Activated CD4-positive, alpha-beta T cell treated with anti-CD3 and anti-CD28 coated beads, Interleukin-2, amount 50 U/mL, for 16 hours (primary cell): ENCODE measurements at places on chromosomes 2 and 18.

DNA sequence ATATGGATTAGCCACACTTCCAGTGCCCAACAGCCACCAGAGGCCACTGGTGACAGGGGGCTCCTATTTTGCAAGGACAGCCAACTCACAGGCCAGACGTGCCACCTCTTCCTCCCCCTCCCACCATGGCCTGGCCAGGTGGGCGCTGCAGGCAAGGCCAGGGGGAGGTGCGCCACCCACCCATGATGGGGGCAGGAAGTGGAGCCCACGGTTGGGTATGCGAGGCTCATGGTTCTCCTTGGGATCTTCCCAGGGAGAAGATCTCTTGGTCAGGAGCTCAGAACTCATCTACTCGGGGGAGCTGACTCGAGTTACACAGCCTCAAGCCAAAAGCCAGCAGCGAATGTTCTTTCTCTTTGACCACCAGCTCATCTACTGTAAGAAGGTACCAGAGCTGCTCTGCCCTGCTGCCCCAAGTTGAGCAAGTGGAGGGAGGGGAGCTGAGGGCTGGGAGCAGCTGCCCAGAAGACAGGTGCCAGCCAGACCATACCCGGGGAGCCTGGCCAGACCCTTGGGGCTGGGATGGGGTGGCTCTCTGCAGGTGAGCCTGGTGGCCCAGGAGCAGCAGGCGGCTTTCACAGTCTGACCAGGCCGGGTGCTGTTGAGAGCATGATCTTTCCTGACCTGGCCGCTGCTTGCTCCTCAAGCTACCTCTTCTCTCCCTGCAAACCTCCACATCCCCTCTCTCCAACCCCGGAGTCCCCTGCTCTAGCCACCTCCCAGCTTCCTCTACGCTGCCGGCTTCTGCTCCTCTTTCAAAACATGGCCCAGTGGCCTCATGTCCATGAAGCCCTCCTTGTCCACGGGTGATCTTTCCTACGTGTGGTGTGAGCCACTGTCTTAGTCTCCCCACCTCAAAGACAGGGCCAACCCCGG, 49.8 kb downstream of the FAM168B start:
- no peak for DNase-seq

- DNase-seq, result no peak
These were observed 22.2 kb upstream of the YWHAQ start for GRCh38 chr2:9652898-9653479.

DNA sequence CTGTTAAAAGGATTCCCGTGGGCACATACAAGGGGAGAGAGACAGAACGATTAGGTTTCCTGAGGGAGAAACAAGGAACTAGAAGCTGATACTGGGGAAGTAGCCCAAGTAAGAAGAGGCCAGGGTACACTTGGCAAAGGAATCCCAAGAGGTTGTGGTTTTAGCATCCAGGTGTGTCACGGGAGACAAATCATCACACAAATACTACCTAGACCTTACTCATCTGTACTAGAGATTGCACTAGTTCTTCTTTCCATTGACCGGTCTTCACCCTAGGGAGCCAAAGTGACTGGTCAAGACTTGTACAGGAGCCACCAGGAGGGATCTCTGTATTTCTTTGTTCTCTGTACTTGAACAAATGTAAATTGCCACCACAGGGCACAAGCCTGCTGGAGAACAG, 14.2 kb upstream of the NR4A2 start:
- DNase-seq, result no peak

GRCh38 chr2:25304321-25304720, 37.4 kb downstream of the DNMT3A start:
- DNase-seq, result no peak

DNA sequence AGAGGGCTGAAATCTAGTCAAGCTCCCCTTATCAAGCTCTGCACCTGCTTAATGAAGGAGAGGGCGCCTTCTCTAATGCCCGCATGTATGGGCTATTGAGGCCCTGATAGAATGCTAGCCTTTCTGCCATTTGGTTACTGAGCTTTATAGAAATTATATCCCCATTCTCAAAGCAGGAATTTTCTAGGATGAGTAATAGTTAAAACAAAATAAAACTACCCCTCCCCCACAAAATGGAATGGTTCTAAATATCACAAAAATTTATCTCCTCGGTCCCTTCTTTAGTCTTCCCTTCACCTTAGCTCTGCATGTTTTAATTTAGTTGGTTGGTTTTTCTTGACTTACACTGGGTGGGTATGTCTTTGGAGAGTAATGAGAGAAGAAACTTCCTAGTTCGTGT, 37.7 kb downstream of the CD28 start:
- no peak for DNase-seq

DNA sequence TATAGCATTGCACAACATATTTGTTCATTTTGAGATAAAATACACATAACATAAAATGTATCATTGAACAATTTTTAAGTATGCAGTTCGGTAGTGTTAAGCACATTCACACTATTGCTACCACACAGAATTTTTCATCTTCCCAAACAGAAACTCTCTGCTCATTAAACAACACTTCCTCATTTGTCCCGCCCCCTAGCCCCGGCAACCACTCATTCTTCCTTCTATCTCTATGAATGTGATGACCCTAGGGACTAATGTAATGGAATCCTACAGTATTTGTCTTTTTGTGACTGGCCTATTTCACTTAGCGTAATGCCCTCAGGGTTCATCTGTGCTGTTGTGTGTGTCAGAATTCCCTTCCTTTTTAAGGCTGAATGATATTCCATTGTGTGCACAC, 95.4 kb downstream of the TSHZ1 start:
- no peak for DNase-seq

- DNase-seq, result no peak
These were observed 185.1 kb upstream of the LHCGR start for GRCh38 chr2:48940606-48941005.

DNA sequence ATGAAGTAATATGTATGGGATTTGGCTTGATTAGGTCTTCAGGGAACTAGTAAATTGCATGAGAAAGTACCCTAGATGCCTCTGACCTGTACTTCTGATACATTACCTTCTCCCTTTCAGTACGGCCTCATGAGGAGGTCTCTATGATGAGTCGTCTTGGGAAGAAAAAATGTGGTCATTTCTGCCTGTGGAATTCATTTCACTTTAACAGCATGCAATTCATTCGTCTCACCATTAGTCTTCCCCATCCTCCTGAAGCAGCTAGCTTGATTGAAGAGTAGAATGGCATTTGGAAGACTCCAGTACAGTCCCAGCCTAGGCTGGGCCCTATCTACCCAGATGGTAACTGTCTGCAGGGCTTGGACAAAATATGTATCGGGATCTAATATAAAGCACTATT, 52.2 kb downstream of the TMX3 start:
- peak; percentile 2 for DNase-seq

DNA sequence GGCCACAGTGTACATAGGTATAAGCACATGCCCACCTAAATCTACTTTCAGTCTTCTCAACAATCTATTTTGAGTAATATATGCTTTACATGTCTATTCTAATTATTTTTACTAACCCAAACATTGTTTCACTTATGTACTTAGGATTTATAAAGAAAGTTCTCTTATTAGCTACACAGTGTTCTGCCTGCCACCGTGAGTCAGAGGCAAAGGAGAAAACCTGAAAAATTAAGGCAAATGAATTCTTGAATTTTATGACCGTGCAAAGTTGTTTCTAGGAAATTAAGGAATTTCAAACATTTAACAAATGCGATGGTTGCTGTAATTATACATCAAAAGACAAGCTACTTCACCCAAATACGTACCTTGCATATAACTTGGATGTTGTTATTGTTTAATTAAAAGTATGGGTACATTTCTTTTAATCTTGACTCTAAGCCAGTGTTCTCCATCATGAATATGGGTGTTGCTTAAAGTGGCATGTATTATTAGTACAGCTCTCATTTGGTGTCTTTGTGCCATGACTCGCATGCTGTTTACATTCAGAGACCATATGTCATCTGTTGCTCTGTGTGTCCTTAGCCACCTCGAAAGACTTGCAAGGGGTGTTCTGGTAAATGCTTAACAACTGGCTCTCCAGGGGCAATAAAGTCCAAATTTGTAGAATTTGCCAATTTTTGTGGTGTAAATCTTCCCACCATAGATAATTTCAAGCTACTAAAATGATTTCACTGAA, 154.3 kb upstream of the FN1 start:
- no peak for DNase-seq

GRCh38 chr2:232689152-232689910, 7.8 kb upstream of the GIGYF2 start:
- no peak for DNase-seq

- no peak for DNase-seq
These were observed 473.3 kb downstream of the FBXO15 start for GRCh38 chr18:73674125-73674865.

GRCh38 chr2:196315388-196316049, 144.1 kb upstream of the STK17B start:
- no peak for DNase-seq

DNA sequence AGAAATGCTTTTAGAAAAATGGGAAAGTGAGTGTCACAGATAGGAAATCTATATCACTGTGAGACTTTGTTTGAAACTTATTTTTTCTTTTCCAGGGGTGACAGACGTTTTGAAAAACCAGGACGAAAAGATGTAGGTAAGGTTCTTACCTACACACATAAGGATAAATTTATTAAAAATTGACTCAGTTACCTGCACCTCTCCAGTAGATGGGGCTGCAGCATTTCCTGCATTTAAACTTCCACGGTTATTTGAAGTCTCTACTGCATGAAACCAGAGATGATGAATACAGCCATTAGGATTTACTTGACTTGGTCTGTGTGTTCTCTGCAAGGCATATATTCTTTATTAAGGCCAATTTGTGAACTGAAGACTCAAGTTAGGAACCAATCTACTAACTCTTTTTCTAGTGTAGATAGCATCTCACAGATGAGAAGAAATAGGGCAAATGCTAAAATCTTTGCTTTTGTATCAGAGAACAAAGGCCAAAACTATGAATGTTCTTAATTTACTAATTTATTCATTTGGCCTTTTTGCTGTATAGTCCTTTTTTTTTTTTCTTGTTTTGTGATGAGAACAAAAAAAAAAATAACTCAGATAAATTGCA, 15.0 kb downstream of the KCNJ13 start:
- DNase-seq, result peak; percentile 55

- DNase-seq, result no peak
These were observed 387.3 kb upstream of the SYT4 start for GRCh38 chr18:43664487-43665008.

GRCh38 chr18:49476664-49477411, 10.2 kb downstream of the C18orf32 start:
- DNase-seq, result no peak

DNA sequence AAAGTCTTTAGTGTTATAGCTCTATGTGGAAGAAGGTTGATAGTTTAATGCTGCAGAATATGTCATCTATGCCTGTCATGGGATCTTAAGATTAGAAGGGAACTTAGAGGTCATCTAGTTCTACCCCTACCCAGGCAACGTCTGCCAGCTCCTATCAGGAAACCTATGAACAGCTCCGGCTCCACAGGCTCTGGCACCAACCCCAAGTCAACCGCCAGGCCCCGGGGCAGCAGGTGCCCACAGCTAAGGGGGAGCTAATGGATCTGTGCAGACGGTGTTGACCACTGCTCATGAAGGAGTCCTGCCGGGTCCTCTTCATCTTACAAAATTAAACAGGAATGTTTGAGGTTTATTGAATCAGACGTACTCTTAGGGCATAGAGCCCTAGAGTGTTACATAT, 440.8 kb upstream of the KLHL29 start:
- no peak for DNase-seq

- DNase-seq, result no peak
These were observed 71.5 kb downstream of the TMEM247 start for GRCh38 chr2:46550686-46551404.

- no peak for DNase-seq
These were observed 475.8 kb downstream of the TXNL1 start for GRCh38 chr18:56162311-56163265.

GRCh38 chr2:159904959-159905305, 106.9 kb upstream of the CD302 start:
- no peak for DNase-seq

DNA sequence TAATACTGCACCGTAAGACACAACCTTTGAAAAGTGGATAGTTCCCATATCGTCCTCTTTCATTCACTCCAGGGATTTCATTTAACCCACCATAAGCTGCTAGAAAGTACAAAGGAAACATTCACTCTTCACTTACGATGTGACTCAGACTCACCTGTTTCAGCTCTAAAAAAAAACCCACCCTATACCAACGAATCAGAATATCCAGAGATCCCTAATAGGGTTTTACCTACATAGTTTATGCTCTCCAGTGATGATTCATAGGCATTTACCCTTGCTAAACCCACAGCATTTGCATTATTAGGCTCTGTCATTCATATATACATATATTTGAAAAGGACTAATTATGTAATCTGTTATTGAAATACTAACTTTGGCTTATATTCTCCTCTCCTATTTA, 60.2 kb downstream of the PRPF40A start:
- no peak for DNase-seq

GRCh38 chr2:1147873-1148612, 197.4 kb downstream of the SNTG2 start:
- no peak for DNase-seq

- DNase-seq, result peak; percentile 62
These were observed 42.1 kb upstream of the GALR1 start for GRCh38 chr18:77207540-77207939.

DNA sequence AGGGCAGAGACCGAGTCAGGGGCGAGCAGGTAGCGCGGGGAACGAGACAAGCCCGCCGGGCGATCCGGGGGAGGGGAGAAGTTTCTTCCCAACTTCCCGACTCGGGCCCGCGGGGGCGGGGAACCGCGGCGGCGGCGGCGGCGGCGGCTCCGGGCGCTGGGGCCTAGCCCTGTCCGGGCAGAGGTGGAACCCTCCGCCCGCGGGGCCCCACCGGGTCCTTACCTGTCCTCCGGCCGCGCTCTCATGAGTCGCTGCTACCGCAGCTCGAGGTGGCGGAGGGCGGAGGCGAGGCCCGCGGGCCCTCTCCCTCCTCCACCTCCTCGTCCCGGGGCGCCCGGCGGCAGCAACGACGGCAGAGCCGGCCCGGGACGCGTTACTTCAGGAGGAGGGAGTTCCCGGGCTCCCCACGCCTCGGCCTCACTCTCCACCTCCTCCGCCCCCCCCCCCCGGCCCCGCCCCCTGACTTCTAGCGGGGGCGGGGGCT, at the start of gene YES1:
Gene YES1 (minus strand): TSS at position 351 of the 484 bp plus-strand sequence. CDS start 55,415 bp downstream, outside the sequence.
- no peak for DNase-seq

- no peak for DNase-seq
These were observed 220.2 kb upstream of the APCDD1 start for GRCh38 chr18:10234281-10234680.

DNA sequence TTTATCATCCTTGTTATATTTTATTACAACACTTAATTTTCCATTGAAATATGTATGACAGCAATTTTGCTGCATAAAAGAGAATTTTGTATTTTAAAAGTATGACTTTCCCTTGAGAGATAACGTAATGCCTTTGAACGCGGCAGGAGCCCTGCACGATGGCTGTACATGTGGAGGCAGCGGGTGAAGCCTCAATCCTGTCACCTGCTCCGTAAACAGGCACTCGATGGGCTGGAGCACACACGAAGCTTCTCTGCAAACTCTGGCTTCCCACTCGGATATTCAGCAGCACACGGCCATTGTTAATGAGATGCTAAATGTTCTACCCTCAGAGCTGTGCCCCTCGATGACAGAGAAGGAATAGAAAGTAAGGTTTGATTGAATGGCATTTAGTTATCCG, 184.4 kb downstream of the RTP5 start:
- DNase-seq, result no peak

GRCh38 chr2:66885775-66886383, 451.0 kb downstream of the MEIS1 start:
- DNase-seq, result no peak

GRCh38 chr2:121855510-121855909, 100.1 kb downstream of the TSN start:
- DNase-seq, result no peak

- no peak for DNase-seq
These were observed 332.0 kb downstream of the PIK3C3 start for GRCh38 chr18:42287047-42287446.

GRCh38 chr18:13076886-13077285, 85.7 kb downstream of the CEP192 start:
- no peak for DNase-seq
